ENCODE measurements at places on chromosomes 16 and 17.
A peak's percentile ranks its signal among the peaks of the same experiment; 100 is the strongest.

- DNase-seq = peak; percentile 90
These were observed 3.6 kb downstream of the TP53I13 start for GRCh38 chr17:29571883-29572681.

DNA sequence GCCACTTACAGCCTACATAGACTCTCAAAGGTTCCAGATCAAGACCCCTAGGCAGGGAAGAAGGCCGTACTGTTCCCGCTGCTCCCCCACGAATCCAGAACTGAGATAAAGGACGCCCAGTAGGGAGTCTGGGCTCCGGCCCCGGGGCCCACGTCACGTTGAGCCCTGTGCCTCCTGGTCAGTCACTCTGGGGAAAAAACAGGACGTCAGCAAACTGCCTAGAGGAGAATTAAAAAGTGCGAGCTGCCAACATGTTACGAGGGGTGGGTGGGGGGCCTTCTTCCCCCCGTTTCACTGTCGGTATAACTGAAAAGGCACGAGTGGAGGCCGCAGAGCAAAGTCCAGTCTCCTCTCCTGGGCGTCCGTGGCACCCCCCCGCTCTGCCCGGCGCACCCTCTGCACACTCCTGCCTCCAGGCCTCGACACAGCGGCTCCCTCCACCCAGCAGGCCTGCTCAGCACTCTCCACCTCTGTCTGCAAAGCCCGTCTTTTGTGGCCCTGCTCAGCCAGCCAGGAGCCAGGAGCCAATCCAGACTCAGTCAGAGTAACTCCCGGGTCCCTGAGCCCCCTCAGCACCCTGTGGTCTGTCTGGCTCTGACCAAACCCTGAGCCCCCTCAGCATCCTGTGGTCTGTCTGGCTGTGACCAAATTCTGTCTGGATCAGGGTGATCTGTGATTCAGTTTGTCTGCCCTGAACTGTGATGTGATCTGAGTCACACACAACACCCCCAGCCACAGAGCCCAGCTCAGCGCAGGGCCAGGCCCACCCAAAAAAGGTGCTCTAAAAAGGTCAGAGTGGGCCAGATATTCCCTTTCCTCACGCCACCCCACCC is 6.2 kb downstream of the ITGAE start:
- no peak for DNase-seq

DNA sequence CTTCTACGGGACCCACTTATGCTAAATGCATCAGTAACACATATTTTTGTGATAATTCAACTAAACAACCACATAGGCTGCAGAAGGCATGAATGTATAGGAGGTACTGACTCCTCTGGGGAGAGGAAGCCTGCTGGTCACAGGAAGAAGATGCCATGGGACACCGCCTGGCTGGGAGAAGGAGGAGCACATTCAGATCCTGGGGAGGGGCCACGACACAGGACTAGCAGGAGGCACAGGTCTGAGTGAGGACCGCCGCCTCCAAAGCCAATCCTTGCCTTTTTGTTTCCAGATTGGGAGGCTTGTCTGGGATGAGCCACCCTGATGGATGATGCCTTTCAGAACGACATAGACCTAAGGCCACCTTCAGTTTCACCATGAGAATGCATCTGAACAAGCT is 34.6 kb downstream of the MBTPS1 start:
- no peak for DNase-seq

GRCh38 chr17:44315760-44316731 is 7.6 kb downstream of the RUNDC3A start:
- no peak for DNase-seq

GRCh38 chr16:2531371-2531695 is at the start of gene CEMP1:
Gene CEMP1, minus strand, starts transcription at chr16:2531408. Its CDS starts 335 bp downstream, at chr16:2531073.
- DNase-seq = no peak

GRCh38 chr16:86095131-86095752 is 196.3 kb downstream of the IRF8 start:
- DNase-seq = peak; percentile 72

DNA sequence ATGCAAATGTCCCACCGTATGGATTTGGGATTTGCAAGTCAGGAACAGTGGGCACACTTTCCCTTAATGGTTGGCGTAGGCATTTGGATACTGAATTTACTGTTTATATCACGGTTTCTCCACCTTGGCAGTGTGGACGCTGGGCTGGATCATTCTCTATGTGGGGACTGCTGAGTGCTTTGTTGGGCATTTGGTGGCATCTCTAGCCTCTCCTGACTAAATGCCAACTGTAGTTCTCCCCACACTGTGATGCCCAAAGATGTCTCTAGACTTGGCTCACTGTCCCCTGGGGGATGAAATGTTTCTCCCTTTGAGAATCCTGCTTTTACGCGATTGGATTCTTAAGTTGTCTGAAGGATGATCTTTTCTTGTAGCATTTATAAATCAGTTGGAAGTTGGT is 49.0 kb downstream of the RBFOX1 start:
- no peak for DNase-seq

DNA sequence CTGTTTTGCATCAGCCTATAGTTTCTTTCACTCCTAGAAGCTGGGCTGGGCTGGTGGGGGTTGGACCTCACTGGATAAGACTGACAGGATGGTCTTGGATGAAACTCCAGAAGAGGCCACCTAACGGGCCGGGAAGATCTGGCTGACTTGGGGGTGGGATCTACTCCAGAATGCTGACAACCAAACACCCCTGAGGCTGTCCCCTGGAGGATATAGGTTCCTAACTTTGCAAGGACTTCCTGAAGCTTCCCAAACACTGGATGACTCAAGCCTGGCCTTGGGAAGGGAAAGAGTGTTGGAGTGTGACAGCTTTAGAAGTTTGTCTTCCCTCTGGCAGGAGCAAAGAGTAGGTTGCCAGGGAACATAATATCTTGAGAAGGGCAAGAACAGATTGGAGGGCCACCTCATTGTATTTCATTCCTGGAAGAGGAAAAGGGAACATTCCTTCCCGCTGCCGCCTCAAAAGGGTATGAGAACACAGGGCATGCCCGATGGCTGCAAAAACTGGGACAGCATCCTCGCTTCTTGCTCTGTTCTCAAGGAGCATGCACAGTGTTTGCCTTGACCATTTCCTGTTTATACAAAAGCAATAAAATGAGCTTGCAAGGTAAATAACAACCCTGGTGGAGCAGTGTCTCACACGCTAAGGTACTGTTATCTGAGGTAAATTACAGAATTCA is 6.8 kb upstream of the CYB5B start:
- DNase-seq = peak; percentile 43

DNA sequence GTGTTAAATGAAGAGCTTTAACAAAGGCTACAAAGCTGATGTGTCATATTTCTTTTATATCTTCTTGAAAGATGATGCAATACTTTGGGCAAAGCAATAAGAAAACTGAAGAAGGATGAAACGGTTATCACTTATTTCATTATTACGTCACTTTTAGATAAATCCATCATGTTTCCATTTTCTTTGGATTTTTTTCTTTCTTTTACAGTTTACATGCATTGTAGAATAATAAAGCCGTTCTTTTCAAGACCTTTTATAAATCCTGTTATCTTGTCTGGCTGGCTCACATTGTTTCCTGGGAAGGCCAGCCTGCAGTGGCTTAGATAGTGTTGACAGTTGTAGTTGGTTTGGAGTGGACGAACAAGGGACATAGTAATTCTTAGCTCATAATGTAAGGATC is 28.9 kb downstream of the TANC2 start:
- no peak for DNase-seq

GRCh38 chr17:81865733-81866439 is 5.3 kb downstream of the ARHGDIA start:
- DNase-seq = no peak

GRCh38 chr16:75374388-75374787 is 58.9 kb downstream of the CFDP1 start:
- DNase-seq = no peak

DNA sequence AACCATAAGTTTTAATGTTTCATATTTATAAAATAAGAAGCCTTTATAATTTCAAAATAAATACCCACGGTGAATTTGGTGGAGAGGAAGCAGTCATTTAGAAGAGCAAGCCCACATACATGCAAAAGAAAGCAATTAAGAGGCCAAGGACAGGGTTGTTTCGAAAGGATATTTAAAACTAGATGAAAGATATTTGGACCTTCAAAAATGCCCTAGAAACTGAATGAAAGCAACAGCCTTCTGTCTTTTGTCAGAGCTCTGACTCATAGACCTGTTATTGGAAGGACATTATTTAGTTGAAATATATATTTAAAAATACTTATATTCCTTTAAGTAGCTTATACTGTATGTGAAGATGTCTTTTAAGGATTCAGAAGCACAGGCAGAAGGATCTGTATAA is 8.6 kb upstream of the METTL9 start:
- no peak for DNase-seq

- DNase-seq = no peak
These were observed 210.3 kb downstream of the SNX29 start for GRCh38 chr16:12186774-12187335.

GRCh38 chr16:87470332-87470731 is 22.5 kb downstream of the ZCCHC14 start:
- no peak for DNase-seq

DNA sequence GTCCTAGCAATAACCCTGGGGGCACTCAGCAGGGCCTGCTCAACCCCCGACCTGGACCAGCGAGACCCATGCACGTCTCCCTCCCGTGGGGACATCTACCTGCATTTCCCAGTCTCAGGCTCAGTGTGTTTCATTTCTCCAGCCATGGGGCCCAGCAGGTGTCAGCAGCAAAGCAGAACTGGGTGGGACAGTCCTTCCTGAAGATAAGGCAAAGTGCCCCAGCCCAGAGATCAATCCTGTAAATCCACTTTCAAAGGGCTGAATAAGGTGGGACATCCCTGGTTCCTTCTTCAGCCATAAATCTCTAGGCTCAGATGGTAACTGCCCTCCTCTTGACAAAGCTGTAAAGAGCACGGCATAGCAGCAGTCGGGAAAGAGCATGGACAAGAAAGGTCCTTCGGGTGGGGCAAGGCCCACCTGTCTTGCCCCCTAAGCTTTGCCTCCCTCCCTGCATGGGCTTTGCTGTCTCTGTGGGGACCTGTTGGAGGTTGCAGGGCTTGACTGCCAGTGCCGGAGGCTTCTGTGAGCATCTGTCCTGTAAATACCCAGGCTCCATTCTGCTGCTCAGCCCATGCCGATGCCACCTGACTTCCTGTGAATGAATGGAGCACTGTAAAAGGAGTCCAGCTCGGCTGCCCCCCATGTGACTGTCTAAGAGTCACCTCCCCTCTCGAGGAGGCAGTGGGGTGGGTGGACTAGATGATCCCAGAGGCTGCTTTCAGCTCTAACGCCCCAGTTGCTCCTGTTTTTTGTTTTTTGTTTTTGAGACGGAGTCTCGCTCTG is 84.8 kb upstream of the TBC1D3K start:
- no peak for DNase-seq

DNA sequence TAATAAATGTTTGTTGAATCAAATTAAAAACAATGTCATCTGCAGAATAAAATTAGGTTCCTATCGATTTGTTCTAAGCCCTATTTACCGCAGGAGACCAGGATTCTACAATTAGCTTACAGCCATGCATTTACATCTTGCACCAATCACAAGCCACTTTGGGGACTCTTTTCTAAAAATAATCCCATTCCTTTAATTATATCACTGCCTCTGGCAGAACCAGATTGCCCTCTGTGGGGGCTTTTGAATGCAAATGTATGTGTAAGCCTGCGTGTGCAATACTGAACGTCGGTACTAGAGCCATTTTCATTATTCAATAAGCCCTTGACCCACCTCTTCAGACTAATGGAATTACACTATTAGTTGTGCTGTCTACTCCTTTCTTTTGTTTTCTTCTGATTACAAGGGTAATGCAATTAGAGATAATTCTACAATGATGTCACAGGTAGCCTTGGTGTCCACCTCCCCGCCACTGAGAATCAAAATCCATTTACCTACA is 391.3 kb upstream of the XYLT1 start:
- DNase-seq = no peak

DNA sequence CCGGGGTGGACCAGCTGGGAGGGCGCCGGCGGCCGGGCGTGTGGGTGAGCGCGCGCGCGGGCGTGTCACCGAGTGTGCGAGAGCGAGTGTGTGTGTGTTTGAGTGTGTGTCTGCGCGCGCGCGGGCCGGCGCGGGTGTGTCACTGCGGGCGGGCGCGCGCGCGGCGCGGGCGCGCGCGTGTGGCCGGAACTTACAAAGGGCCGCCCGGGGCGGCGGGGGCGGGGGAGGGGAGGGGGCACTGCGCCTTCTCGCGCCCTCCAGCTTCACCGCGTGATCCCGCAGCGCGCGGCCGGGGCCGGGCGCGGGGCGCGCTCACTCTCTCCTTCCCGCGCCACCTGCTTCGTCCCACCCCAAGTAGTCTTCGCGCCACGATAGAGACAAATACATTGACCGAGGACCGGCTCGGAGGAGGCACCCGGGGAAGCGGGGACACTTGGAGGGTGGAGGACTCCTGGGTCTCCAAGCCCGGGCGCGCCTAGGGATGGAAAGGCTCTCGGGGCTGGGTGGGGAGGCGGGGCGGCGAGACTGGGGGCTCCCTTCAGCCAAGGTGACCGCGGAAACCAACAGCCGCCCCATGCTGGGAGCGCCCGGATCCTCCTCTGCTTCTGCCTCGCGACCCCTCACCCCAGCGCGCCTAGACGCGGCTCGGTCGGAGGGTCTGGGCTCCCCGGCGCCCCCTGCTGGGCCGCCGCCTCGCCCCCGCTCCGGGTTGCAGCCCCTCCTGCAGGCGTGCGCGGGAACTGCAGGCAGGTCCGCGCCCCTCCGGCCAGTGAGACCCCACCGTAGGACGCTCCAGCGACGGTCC is at the start of gene SRCIN1:
Gene SRCIN1, minus strand, starts transcription at position 112 of the 805 bp plus-strand sequence. CDS start 247 bp downstream, outside the sequence.
- no peak for DNase-seq

DNA sequence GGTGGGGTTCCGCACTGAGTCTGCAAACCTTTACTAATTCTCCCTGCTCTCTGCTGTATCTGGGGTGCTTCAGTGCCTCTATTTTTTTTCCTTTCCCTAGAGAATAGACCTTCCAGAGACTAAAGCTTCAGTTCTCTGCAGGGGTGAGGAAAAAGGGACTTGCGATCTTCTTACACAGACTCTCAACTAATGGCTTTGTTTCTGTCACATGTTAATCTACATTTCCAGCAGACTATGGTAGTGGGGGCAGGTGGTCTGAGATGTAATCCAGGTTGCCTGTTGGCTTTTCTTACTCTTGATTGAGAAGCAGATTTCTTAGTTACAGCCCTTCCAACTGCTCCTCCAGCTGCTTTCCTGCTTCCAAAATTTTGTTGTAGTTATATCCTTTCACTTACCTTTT is 229.0 kb upstream of the NLRP1 start:
- DNase-seq = no peak

DNA sequence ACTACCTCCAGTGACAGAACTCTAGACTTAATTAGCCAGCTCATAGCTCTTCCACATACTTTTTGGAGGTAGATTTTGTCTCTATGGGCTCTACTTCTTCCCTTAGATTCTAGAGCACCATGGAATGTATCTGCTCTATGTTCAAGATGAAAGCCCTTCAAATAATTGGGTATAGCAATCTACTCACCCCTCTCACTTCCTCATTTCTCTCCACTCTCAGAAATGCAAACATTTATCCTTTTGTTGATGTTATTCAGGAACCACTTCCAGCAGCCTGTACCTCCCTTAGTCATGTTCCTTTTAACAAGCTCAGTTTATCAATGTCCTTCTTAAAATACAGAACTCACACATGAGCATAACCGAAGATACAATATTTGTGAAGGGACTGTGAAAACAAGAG is 78.5 kb downstream of the GRIN2A start:
- no peak for DNase-seq
